ENCODE measurements at places on chromosomes 12 and 14.

DNA sequence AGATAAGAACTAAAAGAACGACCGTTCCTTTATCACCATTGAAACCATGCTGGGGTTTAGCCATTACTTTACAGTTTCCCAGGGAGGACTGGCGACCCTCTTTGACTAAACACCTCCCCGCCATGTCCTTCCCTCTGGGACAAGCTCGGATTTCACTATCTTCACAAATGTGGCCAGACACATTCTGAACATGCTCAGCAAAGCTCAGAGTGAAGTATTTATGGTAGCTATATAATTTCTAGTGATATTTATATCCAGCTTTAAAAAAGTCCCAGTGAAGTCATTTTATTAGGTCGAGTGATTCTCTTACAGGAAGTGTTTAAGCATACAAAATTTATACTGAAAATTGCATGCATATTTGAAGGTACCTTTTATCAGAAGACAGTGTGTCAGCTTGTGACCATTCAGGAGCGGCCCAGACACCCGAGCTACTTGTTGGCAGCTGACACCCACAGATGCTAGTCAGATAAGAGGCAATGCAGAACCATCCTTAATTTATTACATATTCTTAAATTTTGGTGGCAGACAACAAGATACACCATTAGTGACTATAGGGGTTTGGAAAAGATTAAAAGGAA is 36.8 kb downstream of the NIN start:
- no peak for DNase-seq

- peak; percentile 46 for DNase-seq
Measured at GRCh38 chr12:1691123-1692007, 495 bp downstream of the ADIPOR2 start.

DNA sequence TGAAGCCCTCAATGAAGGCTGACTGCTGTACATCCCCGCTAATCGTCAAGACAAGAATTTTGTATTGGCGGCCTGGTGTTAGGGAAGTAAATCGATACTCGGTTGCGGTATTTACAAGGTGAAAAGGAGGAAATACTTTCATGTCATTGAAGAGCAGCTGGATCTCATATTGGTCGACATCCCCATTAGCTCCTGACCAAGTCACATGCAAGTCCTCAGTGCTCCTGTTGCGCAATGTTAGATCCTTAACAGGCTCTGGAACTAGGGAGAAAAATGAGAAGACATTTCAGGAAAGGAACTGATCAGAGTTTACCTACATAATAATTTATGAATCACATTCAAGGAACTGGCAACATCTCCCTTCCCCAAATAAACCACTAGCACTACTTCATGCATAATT is 66.2 kb downstream of the PTPRB start:
- DNase-seq = no peak

DNA sequence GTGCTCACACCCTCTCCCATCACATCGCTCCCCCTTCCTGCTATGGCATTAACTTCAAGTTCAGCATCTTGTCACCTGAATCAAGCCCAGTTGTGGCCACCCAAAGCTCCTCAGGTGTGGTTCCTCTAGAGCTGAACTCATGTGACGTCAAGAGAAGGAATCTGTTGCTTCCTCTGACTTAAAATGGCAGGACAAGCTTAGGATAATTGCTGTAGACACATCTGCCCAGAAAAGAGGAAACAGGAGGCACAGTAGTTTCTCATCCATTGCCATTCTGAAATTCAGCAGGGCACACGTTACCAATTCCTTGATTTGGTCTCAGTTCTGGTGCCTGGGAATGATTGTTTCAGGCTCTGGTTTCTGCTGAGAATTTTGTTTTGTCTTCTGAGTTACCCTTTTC is 52.1 kb downstream of the RCOR1 start:
- DNase-seq = no peak

DNA sequence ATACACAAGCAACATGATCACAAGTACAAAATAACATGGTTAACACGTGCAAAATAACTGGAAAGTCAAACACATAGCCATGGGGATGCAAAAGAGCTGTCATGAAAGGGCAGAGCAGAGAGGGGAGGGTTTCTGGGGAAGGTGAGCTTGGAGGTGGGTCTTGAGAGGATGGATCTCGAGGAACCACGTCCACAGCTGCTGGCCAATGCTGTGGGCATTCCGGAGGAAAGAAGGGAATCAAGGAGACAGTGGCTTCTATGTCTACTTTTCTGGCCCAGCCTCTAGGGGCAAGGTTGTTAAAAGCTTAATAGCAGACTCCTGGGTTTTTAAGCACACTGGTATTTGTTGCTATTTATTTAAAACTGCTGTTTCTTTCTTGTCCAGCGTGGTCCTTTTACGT is 8.4 kb upstream of the MYH7 start:
- DNase-seq = no peak

DNA sequence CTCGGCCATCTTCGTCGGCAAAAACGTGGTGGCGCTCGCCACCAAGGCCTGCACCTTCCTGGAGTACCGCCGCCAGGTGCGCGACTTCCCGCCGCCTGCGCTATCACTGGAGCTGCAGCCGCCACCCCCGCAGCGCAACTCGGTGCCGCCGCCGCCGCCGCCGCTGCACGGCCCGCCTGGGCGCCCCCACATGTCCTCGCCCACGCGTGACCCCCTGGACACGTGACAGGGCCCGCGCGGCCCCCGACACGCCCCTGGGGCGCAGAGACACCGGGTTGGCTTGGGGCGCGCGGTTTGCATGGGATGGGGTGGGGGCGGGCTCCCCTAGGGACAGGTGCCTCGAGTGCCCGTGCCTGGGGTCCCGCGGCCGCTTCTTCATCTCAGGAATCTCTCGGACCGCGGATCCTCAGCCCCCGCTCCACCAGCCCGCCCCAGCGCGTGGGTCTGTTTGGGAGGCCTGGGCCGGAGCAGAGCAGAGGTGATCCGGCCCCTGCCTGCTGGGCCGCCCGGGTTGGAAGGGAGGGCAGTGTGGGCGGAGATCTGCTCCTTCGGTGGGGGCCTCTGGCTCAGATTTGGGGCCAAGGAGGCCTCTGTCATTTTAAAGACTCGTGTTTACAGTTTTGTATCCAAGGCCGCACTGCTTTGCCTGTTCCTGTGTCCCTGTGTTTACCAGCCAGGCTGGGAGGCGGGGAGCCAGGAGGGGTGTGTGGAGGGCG is 3.3 kb downstream of the TMEM121 start:
- DNase-seq = no peak

DNA sequence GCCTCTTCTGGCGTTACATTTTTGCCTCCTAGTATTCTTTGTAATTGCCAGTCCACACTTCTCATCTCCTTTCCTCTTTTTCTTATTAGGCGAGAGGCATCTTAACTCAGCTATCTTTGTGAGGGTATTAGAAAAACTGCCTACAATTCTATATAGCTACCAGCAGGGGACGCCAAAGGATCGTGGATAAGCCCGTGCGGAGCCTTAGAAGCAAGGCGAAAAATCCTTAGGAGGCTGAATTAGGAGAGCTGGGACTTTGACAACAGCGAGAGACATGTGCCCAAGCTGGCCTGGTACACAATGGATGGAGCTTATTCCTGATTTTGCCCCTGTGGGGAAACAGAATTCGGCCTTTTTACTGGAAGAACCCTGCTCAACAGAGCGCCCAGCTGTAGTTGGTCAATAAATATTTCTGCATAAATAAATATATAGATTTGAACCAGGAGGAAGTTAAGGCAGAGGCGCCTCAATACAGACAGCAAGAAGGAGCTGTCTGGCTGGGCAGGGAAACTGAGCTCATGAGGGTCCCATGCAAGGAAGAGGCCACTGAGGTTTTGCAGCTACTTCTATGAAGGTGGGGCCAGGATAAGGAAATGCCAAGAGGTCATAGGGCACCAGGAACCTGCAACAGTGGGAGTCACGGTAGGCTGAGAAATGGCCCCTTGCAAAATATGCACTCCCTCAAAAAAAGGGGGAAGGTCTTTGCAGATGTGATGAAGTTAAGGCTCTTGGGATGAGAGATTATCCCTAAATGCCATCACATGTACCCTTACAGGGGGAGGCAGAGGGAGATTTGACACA is 14.6 kb upstream of the RBM19 start:
- peak; percentile 55 for DNase-seq

DNA sequence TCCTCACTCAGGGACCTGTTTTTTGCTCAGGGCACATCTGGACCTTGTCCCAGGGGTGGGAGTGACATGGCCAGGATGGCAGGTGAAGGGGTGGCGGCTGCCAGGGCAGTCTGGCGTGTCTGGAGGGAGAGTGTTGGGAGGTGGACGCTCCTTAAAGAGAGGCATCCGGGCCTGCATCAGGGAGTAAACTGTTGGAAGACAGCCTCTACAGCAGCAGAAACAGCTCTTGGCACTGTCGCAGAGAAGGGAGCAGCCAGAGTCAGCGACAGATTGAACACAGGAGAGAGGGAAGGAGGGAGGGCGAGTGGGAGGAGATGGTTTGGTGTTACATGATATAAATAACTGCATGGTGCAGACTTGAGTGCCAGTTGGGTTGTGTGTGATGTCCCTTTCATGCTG is 52.8 kb downstream of the IGF1 start:
- no peak for DNase-seq

- DNase-seq = no peak
Measured at GRCh38 chr14:101465795-101466448, 95.4 kb upstream of the DIO3 start.
